ENCODE measurements at places on chromosomes 3 and 15.

DNA sequence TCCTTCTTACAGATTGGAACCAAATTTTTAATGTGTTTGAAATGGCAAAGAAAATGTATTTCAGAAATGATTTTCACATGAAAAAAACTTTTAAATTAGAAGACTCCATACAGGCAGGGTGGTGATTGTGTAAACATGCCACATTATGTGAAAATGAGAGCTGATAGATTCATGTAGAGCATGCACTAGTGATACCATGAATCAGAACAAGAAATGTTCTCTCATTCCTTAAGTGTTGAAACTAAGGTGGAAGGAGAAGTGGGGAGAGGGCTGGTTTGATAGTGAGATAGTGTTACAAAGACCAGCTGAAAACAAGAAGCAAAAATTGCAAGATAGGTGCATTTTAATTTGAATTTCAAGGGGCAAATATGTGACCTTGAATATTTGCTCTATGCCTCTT lies 100.3 kb downstream of the CCNL1 start:
- DNase-seq = no peak

DNA sequence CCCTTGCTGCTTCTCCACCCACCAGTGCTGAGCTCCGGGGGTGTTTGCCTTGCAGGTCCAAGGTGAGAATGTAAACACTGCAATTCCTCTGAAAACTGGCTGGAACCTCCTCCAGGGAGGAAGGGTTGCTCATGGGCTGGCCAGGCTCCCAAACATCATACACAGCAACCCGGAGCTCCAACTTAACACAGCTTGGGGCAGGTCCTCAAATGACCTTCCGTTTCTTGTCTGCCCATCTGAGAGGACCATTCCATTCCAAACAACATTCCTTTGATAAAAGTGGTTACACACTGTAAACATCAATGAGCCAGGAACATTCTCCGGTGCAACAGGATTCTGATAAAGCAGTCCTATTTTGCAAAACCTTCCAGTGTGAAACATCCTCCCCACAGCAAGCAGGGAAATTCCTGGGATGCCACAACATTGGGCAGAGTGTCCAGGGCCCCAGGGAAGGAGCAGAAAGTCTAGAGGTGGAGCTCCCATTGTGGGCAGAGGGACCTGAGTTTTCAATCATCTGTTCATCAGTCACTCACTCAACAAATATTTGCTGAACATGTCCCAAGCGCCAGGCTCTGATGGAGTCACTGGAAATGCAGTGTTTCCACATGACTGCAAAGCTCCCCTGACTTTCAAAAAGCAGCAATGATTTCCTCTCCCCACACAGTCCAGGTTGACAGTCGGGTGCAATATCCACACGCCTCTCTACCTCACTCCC lies 7.3 kb upstream of the HEG1 start:
- peak; percentile 94 for DNase-seq

GRCh38 chr15:74723754-74724334 lies 1.5 kb downstream of the CYP1A1 start:
- peak; percentile 36 for DNase-seq

DNA sequence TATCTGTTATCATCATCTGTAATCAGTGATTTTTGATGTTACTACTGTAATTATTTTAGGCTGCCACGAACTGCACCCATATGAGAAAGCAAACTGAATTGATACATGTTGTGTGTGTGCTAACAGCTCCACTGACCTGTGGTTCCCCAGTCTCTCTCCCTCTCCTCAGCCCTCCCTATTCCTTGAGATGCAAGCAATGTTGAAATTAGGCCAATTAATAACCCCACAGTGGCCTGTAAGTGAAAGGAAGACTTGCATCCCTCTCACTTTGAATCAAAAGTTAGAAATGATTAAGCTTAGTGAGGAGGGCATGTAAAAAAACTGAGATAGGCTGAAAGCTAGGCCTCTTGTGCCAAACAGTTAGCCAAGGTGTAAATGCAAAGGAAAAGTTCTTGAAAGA lies 218.6 kb upstream of the LRRFIP2 start:
- no peak for DNase-seq

DNA sequence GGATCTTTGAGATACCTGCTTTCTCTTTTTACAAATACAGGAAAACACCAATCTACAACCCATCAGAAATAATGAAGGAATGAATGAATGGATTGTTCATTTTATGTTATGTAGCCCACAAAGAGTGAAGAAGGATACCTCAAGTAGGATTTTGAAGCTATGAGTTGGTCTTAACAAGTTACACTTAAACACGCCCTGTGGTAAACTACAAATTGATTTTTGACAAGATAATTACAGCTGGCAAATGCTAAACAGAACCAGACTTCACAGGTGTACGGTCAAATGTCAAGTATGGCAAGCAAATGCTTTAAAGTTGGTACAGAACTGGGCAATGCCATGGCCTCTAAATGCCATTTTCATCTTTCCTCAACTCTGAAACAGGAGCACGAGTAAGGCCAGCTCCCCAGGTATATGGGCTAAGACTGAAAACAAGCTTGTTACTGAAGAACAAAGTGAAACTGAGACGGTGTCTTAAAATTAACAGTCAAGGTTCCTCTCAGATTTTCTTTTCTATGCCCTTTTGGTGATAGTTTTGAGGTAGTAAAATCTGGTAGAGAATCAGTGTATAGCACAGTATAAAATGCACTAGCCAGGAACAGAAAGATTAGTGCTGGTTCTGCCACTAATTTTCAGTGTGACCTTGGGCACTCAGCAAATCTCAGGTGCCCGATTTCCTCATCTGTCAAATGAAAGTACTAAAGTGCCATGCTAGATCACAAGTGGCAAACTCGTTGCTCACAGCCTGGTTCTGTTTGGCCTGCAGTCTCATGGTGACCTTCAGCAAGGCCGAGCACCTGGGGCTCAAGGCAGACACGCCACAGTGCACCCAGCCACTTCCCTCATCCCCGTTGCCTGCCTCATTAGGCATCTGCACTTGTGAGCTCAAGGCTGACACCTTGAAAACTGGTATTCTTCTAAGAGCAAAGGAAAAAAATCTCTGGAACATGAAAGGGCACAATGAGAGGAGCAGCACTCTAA lies 9.5 kb downstream of the RUVBL1 start:
- DNase-seq = no peak

- no peak for DNase-seq
These were observed 67.8 kb downstream of the RAB11A start for GRCh38 chr15:65937054-65937453.
